Epithelial cell of proximal tubule (primary cell): ENCODE measurements at places on chromosomes 6 and 20. TPM values are rescaled to one million over a fixed set of nuclear protein-coding genes. Genes with fewer than 3 reads are reported as not detected.

GRCh38 chr20:11166712-11167111 is 492.9 kb upstream of the JAG1 start:
- DNase-seq: no peak

DNA sequence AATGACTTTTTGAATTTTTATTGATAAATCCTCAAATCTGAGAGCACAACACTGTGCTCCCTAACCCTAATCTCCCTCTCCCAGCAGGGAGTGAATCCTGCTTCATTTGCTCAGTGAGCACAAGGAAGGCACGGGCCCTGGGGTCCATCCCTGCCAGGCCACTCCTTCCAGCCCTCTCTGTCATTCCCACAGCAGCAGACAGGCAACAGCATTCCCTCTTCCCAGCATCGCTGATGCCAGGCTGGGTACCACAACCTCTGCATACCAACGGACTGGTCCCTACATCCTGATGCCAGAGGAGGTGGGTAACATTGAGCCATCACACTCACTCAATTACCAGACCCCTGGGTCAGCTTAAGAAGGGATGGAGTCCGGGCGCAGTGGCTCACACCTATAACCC is 34.2 kb downstream of the MRPL14 start:
- no peak for DNase-seq

DNA sequence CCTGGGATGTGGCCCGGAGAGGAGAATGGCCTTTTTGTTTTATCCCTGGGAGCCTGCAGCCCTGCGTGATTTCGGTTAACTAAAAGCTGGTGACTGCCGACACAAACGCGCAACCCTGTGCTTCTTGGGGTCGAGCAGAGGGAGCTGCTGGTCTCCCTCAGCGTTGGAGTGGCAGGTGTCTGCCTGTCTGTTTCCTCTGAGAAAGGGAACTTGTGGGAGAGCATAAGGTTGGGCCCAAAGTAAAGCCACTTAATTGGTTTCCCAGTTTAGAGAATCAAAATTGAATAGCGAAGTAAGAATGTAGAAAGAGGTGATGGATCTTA is 500 bp downstream of the LTV1 start:
- DNase-seq: no peak

- DNase-seq: no peak
Observed at GRCh38 chr6:145323646-145324045, 411.7 kb downstream of the EPM2A start.

GRCh38 chr6:99802396-99803031 is 191.5 kb downstream of the MCHR2 start:
- peak; percentile 29 for DNase-seq

DNA sequence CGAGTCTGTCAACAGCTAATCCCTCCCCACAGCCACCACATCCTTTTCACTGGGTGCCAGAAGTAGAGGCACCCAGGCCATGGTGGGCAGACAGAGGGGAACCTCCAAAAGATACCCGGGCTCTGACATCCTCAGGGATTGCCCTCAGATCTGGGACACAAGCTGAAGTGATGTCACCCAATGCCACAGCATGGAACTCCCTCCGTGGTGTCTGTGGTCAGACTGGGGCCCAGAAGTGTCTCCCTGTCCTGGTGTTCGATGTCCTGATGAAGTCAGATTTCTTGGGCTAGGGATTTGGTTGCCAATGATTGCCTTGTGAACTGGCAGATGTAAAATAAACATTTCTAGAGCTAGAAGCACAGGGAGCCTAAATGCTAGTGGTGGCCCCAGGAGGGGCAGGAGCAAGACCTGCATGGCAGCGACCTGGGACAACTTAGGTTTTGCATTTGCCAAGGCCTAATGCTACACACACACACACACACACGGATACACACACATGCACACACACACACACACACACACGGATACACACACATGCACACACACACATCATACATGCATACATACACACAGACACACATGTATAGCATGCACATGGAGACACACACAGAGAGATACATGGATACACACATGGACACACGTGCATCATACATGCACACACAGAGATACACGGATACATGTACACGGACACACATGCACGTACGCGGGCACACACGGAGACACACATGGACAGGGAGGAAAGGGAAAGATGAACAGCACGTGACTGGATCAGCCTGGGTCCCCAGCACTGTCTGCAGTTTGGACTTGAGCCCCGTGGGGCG is 221.0 kb downstream of the NFATC2 start:
- DNase-seq: no peak

DNA sequence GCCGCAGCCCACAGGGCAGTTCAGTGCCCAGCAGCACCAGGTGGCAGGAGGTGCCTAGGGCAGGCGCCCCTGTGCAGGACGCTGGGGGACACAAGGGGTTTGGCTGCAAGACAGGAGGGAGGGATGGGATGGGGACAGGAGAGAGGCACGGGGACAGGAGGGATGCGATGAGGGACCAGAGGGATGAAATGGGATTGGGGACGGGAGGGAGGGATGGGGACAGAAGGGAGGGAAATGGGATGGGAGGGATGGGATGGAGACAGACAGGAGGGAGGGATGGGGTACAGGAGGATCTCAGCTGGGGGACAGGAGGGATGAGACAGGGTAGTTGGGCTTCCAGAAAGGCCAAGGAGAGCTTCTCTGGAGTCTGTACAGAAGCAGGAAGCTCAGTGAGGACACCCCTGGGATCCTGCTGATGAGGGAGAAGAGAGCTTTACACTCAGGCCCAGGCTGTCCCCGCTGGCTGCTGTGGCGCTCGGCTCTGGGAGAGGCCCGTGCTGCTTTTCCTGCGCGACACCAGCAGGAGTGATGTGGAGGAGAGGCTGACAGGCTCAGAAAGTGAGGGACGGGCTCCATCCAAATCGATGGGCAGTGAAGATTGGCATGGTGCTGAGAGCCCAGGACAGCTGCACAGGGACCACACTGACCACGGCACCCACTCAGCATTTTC is 400.8 kb downstream of the SMOC2 start:
- DNase-seq: no peak

DNA sequence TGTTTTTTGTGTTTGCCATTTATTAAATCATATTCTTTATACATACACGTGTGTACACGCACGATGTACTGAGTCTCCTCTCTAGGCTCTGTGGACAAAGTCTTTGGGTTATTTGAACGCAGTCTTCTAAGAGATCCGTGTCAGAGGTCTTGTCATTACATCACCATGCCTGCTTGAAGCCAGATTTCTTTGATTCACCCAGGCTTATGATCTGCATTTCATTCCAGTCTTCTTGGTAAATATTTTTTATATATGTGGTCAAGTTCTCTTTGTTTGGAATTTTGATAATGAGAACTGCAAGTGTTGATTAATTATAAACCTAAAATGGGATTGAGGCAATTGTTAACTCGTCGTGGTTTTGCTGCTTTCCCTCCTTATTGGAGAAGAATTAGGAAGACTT is 34.6 kb downstream of the KCNS1 start:
- DNase-seq: peak; percentile 52

DNA sequence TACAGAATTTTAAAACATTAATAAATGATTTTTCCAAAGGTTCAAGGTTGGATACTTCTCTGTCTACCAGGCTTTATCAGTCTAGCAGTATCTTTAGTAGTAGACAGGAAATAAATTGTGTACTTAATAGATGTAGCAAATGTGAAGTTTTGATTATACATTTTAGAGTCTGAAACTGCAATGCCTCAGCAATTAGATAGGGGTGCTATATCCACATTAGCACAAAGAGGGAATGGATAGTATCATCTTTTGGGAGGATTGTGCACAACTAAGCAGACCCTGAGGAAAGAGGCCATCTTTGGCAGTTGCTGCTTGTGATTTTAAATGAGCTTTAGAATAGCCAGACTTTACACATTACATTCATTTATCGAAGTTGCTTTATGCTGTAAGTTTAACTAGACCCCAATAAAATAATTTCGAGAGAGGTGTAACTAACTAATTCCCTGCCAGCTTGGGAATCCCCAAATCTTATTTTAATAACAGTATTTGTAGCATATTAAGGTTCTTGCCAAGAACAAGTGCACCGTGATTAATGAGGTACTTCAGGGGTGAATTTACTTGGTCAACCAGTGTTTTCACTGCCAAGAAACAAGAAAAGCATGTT is 2.8 kb downstream of the KCNQ5 start:
- DNase-seq: no peak

DNA sequence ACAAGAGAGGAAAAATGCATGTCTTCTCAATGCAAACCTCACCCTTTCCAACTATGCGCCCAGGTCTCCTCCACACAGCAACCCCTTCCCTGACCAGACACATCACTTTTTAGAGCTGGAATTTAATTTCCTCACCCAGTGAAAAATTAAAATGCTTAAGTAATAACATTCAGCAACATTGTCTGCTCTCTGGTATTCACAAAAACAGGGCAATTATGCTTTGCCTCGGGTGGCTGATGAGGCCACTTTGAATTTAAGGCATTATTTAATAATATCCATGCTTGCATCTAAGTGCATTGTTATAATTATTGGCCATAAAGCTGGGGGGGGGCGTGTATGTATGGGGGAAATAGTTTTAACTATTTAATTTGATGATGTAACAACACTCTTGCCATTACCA is 777.8 kb upstream of the NRSN1 start:
- DNase-seq: no peak

DNA sequence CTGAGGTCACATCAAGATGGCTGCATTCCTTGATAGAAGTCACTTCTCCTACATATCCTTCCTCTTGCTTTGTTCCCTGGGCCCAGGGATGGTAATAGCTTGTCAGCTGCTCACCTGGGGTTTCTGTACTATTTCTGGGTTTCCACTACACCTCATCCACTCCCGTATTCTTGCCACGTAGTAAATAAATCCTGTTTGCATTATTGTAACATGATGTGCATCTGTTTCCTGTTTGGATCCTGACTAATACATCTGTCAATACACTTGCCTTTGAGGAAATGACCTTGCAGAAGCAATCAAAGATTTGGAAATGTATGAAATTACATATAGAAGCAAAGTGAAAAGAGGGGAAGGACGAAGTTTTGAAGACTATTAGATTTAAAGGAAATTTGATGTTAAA is 619.0 kb downstream of the PHF3 start:
- DNase-seq: no peak

- no peak for DNase-seq
Observed at GRCh38 chr6:28330041-28330440, 5.9 kb downstream of the ZSCAN31 start.

DNA sequence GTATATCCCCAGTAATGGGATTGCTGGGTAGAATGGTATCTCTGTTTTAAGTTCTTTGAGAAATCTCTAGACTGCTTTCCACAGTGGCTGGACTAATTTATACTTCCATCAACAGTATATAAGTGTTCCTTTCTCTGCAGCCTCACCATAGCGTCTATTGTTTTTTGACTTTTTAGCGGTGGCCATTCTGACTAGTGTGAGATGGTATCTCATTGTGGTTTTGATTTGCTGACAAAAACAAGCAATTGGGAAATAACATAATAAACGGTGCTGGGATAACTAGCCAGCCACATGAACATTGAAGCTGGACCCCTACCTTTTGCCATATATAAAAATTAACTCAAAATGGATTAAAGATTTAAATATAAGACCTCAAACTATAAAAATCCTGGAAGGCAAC is 14.2 kb downstream of the OR2A4 start:
- DNase-seq: no peak

DNA sequence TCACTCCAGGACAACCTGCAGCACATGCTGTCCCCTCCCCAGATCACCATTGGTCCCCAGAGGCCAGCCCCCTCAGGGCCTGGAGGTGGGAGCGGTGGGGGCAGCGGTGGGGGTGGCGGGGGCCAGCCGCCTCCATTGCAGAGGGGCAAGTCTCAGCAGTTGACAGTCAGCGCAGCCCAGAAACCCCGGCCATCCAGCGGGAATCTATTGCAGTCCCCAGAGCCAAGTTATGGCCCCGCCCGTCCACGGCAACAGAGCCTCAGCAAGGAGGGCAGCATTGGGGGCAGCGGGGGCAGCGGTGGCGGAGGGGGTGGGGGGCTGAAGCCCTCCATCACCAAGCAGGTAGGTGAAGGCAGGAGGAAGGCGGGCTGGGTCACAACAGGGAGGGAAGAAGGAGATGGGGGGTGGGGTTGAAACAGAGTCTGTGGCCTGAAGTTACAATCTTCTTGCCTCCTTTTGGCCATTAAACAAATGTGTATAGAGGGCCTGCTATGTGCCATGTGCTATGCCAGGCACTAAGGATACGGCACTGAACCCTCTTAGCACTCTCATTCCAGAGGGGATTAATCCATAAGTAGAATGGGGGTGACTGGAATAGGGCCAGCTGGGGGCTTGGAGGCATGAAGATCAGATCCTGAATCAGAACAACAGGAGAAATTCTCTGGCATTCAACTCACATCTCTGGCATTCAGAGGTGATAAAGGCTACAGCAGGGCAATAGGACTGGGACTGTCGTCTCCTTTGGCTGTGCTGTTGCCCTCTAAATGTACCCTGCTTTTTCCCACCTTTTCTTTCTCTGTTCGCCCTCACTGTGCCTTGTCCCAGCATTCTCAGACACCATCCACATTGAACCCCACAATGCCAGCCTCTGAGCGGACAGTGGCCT is 10.5 kb upstream of the ZBTB9 start:
- no peak for DNase-seq

The NHLRC1 gene
- 0.40 and 1.2 TPM in 2 replicates for total RNA-seq

The OXT gene
- total RNA-seq: 0.43 TPM in 1 of 2 replicates, not detected in the other

The JAG1 gene
- total RNA-seq: 26.3 and 42.8 TPM in 2 replicates

The COL9A1 gene
- not detected in 2 replicates for total RNA-seq

The TRIM10 gene
- total RNA-seq: not detected in 2 replicates

The B3GAT2 gene
- under 0.01 TPM in 1 of 2 replicates, not detected in the other for total RNA-seq

The TGM3 gene
- not detected in 2 replicates for total RNA-seq

The CCDC170 gene
- total RNA-seq: 0.06 and 0.07 TPM in 2 replicates

The TRERF1 gene
- total RNA-seq: 2.2 and 3.5 TPM in 2 replicates

The VGLL2 gene
- not detected in 2 replicates for total RNA-seq

The GPR6 gene
- total RNA-seq: not detected in 2 replicates
